ENCODE measurements at places on chromosomes 4 and X. TPM values are rescaled to one million over a fixed set of nuclear protein-coding genes. Genes with fewer than 3 reads are reported as not detected.
A peak's percentile ranks its signal among the peaks of the same experiment; 100 is the strongest.

The CYP4V2 gene
- total RNA-seq = 38.1 TPM

DNA sequence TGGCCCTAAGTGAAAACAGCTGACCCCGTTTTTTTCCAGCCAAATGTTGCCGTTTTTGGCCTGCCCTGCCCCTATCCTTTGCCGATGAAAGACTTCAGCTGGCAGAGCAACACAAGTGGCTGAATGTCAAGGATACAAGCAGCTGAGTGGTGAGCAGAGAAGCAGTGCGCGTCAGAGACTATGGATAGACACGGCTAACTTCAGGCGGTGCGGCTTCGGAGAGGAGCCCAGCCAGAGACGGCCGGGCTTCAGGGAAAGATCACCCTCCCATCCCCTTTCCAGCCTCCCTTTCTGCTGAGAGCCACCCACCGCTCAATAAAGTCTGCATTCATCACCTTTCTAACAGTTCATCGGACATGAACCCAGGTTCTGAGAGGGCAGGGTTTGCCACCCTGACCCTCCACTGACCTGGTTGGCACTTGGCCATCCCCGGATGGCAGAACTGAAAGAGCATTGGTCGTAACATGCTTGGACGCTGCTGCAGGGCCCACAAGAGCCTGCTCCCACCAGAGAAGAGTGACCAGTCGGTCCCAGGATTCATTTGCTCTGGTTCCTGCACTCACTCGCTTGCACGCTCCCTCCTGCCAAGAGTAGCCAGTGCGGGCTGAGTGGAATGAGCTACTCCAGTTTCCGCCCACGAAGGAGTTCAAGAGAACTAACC is 125.8 kb downstream of the PPEF1 start:
- peak overlapping the region; percentile 24 for H3K4me3 ChIP-seq
- no peaks in the 10 kb centered on the region for H3K36me3 ChIP-seq
- no peaks in the 10 kb centered on the region for H3K27me3 ChIP-seq
- H3K4me1 ChIP-seq = no peaks in the 10 kb centered on the region

GRCh38 chrX:106802063-106802387 is 448 bp upstream of the TBC1D8B start:
- no peak for DNase-seq
- peak overlapping the region; percentile 75 for H3K4me3 ChIP-seq
- no peaks in the 10 kb centered on the region for H3K27me3 ChIP-seq
- no peaks in the 10 kb centered on the region for H3K4me1 ChIP-seq
- H3K36me3 ChIP-seq = no peaks in the 10 kb centered on the region

DNA sequence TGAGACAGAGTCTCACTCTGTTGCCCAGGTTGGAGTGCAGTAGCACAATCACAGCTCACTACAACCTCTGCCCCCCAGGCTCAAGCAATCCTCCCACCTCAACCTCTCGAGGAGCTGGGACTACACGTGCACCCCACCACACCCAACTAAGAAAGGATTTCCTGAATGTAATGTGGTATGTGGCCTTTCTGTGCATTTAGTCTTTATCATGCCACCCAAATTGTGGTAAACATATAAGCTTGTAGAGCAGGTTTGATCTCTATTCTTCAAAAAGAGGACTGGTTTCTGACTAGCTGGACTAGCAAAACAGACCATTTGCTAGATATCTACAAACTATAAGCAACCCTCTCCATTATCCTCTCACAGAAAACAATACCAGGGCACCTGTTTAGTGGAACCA is 33.6 kb downstream of the ELOVL6 start:
- no peaks in the 10 kb centered on the region for H3K4me1 ChIP-seq
- no peak for DNase-seq
- no peak overlapping the region for H3K4me3 ChIP-seq

GRCh38 chr4:168656055-168656660 is 159.3 kb downstream of the PALLD start:
- H3K4me3 ChIP-seq = no peak overlapping the region
- DNase-seq = no peak
- H3K27ac ChIP-seq = no peak overlapping the region
- no peaks in the 10 kb centered on the region for H3K4me1 ChIP-seq
- H3K27me3 ChIP-seq = no peaks in the 10 kb centered on the region

DNA sequence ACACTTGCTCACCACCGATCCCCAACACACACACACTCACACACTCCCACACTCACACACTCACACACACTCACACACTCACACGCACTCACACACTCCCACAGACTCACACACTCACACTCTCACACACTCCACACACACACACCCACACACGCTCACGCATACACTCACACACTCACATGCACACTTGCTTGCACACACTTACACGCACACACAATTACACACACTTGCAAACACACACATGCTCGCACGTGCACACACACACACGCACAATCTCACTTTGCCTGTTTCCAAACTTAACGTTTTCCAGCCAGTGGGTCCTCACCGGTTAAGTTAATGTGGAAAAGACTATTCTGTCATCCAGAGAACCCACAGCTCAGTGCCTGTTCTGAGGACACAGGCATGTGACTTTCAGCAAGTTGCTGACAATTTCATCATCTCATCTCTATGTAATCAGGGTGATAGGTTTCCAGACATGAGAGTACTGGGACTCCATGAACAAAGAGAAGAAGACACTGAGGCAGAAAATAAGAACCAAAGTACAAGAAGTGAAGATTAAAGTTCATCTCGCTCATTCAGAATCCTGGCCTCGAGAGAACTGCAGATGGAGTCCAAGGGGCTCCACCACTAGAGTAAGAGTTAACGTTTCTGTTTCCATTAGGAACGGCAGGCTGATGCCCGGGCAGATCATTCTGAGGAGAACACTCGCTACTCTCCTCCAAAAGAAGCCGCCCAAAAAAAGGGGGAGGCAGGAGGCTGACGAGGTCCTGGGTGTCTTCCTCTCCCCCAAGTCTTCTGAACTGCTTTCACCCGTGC is 153.2 kb upstream of the FRG1 start:
- DNase-seq = no peak
- no peaks in the 10 kb centered on the region for H3K4me1 ChIP-seq
- H3K27ac ChIP-seq = no peak overlapping the region
- no peaks in the 10 kb centered on the region for H3K27me3 ChIP-seq
- H3K4me3 ChIP-seq = no peak overlapping the region

DNA sequence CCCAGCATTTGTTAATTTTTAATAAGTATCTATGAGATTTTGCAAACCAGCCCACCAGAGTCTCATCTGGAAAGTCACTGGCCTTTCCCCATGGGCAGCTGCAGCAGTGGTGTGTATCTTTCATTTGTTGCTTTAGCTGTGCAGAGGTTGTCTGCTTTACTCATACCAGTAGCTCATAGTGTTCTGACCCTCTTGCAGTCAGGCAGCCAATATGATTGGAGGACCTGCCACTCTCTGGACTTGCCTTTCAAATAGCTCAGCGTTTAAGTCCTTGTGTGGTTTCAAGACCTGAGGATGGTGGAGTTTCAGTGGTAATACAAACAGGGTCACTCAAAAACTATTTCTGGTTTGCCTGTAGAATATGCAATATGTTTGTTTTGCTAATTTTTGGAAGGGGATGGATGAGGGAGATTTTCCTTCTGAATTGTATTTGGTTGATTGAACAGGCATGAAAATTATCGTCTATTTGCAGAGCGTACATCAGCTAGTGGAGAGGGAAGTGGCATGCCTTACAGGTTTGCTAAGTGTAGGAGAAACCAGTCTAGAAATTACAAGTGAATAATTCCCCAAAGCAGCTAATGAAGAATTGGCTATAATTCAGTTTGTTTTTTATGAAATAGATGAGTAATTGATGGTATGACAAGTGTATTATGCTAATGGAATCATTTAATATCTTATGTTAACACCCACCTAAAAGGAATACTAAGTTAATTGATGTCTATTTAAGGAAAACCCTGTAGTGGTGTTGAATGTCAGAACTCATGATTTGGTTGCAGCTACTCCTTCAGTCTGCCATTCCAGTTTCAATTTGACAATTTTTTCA is 8.9 kb downstream of the POLA1 start:
- DNase-seq = no peak
- no peaks in the 10 kb centered on the region for H3K4me1 ChIP-seq
- H3K27ac ChIP-seq = no peak overlapping the region
- no peak overlapping the region for H3K4me3 ChIP-seq

GRCh38 chrX:57595381-57595811 is 3.6 kb downstream of the ZXDB start:
- peak overlapping the region; percentile 64 for H3K27ac ChIP-seq
- H3K36me3 ChIP-seq = no peaks in the 10 kb centered on the region
- no peak for DNase-seq
- peaks cover 49% of the 10 kb centered on the region for H3K4me1 ChIP-seq
- H3K27me3 ChIP-seq = no peaks in the 10 kb centered on the region
- peak overlapping the region; percentile 25 for H3K4me3 ChIP-seq

DNA sequence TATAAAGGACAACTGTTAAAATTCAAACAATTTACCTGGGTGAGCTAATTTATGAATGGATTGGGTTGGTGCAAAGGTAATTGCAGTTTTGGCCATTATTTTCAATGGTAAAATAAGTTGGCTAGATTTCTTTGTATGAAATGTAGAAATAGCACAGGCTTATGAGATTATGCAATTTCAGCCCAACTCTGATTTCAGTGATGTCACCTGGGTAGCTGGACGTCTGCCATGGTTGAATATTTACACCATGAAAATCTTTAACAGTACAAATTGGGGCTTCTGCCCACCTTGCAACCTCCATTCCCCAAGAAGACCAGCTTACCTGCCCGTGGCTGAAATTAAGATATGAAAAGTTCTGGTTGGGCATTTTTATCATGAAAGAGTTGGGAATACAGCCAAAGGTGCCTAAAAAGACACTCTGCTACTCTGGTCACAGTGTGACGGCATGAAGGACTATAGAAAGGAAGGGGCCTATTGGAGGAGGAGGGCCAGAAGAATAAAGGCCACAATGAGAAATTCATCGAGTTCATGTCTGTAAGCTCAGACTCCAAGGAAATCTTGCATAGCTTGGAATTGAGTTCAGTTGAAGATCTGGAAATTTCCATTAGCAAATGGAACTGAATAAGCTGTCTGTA is 29.7 kb downstream of the EGF start:
- no peaks in the 10 kb centered on the region for H3K27me3 ChIP-seq
- no peak for DNase-seq
- H3K27ac ChIP-seq = no peak overlapping the region
- no peak overlapping the region for H3K4me3 ChIP-seq
